ENCODE measurements at places on chromosomes 3 and 15.

GRCh38 chr3:17322106-17322793 lies 420.2 kb downstream of the TBC1D5 start:
- no peak for DNase-seq

- DNase-seq, result no peak
Measured at GRCh38 chr15:72389231-72389630, 8.9 kb upstream of the TMEM202 start.

DNA sequence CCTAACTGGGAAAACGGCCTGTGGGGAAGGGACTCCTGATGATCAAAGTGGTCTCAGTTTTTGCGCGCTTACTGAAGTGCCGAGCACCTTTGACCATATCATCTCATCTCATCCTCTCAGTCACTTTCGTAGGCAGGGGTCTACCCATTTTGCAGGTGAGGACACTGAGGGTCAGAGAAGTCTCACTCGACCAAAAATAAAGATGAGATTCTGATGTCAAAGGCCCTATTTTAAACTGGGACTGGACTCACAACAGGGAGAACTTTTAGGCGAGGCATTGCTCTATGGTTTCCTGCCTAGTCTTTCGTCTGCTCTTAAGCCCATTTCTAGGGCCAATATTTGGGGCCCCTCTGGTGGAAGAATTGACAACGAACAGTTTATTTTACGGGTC lies 830 bp downstream of the SLC6A11 start:
- DNase-seq, result no peak

- DNase-seq, result no peak
Measured at GRCh38 chr3:110697961-110698360, 373.7 kb upstream of the NECTIN3 start.

DNA sequence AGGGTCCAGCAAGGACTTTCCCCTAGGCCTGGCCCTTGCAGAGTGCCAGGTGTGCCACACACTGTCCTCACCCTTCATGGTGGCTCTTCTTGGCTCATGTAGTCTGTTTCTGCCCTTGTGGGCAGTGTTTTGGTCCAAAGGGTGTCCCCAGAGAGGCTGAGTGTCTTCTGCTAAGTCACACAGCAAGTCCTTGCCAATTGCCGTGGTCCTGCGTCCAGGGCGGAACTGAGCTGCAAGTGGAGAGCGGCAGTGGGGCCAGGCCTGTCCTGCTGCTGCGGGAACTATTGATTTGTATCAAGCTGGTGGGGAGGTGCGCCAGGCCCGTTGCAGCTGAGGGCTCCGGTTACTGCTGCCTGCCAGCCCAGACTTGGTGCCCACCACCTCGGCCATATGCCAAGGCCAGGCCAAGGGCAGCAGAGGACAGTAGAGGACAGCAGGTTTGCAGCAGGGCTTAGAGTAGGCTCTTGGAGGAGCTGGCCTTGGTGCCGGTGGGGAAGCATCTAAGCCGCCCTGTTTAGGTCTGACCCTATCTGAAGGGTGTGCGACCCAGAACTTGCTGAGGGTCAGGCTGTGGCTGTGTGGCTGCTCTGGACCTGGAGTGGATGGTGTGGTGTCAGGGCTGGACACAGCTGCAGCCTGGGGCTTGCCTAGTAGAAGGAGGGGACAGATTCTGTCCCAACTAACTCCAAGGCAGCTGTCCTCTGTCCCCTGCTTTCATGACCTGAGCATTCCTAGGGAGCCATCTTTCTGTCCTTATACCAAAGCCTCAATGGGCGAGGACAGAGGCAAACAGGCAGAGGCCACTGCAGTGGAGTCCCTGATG lies 4.5 kb downstream of the AMIGO3 start:
- DNase-seq, result no peak

GRCh38 chr3:78846718-78847117 lies 921.1 kb downstream of the ROBO1 start:
- DNase-seq, result no peak

GRCh38 chr3:9701006-9701405 lies 2.6 kb upstream of the CPNE9 start:
- no peak for DNase-seq

DNA sequence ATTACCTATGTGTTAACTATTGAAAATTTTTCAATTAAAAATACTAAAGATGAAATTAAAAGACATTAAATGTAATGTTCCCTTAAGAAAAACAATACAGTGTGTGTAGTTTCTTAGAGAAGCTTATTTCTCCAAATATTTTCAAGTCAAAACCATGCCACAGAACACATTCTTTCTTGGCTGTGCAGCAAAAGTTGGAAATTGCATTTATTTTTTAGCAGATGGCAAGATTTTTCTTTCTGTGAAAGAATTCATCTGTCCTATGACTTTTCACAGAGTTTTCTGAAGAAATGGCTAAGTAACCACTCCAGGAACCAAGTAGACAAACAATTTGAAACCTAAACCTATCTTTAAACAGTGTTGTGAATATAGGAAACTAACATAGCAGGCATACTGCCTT lies 47.2 kb downstream of the IMPG2 start:
- DNase-seq, result no peak

- no peak for DNase-seq
Measured at GRCh38 chr15:88982304-88982945, 69.2 kb upstream of the MFGE8 start.

DNA sequence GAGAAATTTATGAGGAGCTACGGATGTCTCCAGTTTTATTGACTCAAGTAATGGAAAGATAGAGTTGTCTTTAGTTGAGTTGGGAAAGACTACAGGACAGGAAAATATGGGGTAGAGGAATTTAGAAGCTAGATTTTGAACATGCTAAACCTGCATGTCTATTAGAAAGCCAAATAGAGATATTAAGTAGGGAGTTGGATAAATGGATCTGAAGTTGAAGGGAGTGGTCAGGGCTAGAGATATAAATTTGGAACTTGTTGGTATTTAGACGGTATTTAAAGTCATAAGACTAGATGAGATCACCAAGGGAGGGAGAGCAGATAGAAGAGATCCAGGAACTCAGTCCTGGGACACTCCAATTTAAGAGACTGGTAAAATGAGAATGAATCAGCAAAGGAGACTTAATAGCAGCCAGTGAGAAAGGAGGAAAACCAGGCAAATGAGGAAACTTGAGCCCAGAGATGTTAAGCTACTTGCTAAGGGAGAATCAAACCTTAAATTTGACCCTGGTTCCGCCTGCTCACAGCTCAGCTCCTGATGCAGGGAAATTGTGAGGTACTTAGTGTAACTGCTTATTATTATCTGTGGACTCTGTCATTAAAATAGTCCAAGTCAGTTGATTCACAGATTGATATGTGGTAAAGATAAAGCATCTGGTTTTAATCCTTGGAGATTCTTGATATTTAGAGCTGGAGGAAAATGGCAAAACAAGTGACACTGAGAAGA lies 35.8 kb downstream of the ABI3BP start:
- DNase-seq, result no peak

- no peak for DNase-seq
Measured at GRCh38 chr3:30332196-30333021, 274.0 kb upstream of the TGFBR2 start.

- no peak for DNase-seq
Measured at GRCh38 chr3:53794597-53794996, 51.6 kb downstream of the CHDH start.

DNA sequence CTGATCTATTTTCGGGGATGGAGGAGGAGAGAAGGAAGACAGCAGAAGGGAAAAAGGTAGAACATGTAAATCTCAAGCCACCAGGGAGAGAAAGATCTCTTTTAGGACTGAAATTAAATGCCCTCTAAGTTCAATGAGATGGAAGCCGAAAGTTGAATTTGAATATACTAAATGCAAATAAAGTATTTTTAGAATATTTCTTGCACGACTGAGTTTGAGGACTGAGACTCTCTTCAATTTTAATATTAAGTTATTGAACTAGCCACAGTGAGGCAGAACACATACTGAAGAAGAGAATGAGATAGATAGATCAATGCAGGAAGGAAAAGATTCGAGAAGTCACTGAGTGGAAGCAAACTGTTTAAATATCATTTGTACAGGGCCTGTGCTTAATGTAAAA lies 399.9 kb upstream of the CBLB start:
- DNase-seq, result no peak

GRCh38 chr15:36579792-36580431 lies 486 bp downstream of the CDIN1 start:
- DNase-seq, result no peak

DNA sequence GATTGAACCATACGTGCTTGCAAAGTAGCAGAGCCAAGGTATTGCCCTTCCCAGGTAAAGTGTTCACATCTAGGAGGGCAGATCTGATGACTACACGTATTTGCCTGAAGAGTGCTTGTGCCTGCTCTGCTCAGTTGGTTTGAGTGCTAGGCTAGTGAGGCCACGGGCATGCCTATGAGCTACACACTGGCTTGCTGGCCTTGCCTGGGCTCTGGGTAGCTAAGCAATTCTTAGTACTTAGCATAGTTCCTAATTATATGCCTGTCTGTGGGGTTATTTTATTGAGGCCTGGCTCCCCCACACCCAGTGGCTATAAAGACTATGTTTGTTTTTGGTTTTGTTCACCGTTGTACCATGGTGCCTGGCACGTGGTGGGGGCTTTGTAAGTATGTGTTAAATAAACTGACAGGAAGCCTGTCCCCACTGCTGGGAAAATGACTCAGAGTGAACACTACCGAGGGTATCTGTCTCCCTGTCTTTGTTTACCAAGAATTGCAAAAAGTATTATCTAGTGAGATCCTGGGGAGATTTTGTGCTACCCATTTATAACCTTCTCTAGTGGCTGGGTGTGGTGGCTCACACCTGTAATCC lies 72.1 kb upstream of the ETV5 start:
- no peak for DNase-seq

DNA sequence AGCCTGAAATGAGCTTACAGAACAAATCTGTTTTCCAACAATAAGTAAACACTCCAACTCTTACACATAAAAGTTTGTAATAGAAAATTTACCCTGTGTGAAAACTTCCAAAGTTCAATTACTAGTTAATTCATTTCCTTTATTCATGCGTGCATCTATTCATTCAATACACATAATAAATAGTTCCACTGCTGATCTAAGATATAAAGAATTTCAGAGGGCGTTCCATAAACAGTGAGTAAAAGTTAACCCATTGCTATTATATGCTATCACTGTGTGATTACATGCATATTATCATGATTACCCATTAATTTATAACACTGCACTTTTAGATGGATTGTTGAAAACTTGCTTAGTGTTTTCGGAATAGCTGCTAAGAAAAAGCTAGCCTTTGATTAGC lies 36.2 kb upstream of the CFAP20DC start:
- DNase-seq, result no peak

Data from occipital lobe (tissue), 3 donors.